ENCODE measurements at places on chromosomes 3 and 15.

DNA sequence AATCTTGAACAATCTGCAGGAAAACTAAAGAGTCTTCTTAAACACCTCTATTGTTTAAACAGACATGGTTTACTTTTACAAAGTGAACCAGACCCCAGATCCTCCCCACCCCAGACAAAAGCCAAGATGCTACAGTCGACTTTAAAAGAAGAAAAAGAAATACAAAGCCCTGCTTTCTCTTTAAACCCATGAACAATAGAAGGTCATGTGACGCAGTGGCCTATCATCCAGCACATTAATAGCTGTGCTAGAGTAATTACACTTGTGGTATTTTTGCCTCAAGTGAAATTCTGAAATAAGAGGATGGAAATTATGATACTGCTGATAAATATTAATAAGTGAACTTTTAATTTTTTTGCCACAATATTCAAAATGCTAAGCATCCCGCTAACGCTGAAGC, 613.4 kb downstream of the FOXP1 start:
- no peak for DNase-seq

- no peak for DNase-seq
Observed at GRCh38 chr3:14225421-14225820, 46.8 kb downstream of the LSM3 start.

- DNase-seq, result no peak
Observed at GRCh38 chr3:132236701-132237651, 80.2 kb upstream of the ACP3 start.

DNA sequence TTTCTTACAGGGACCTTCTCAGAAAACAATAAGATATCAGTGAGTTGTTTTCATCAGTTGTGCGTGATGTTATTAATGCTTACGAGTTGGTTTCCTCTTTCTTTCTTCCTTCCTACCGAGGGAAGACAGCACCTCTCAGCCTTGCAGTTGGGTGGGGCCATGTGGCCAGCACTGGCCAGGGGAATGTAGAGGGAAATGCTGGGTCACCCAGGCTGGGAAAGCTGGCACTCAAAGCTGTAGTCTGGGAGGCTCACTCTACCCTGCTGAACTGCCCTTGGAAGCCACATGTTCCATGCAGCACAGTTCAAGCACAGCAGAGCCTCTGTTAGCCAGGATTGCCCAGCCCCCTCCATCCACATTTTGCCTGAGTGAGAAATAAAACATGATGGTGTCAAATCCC, 10.1 kb upstream of the CHCHD6 start:
- DNase-seq, result no peak

DNA sequence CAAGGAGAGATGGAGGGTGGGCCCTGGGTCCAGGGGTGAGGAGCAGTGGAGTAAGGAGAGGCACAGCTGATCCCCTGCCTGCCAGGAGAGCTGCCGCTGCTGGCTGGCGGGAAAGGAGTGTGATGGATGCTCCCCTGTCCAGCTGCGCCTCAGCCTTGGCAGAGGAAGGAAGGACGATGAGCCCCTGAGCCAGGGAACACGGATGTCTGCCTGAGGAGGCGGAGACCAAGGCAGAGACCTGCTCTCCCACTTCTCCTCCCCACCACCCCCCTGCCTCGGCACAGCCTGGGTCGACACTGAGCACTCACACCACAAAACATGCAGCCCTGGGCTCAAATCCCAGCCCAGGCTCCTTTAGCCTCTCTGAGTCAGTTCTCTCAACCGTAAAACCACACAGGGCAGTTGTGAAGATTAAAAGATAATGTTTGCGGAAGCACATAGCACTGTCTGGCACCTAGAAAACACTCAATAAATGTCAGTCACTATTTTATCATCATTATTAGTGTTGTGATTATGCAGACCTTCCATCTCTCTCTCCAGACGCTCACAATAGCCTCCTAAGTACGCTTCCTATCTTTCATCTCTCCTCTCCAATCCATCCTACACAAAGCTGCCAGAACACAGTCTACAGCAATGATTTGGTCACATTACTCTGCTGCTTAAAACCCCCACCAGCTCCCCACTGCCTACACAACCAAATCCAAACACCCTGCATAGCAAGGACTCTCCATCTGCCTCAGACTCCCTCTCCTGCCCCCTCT, 52.2 kb downstream of the SEMA5B start:
- peak; percentile 97 for DNase-seq

- no peak for DNase-seq
Observed at GRCh38 chr3:132635052-132635451, 24.6 kb downstream of the ACAD11 start.

GRCh38 chr15:72604794-72605193, 49.7 kb upstream of the GOLGA6B start:
- peak; percentile 5 for DNase-seq
